Esophagus squamous epithelium (tissue), 5 donors: ENCODE measurements at places on chromosomes 1 and 21. TPM values are rescaled to one million over a fixed set of nuclear protein-coding genes. Genes with fewer than 3 reads are reported as not detected.

GRCh38 chr1:190476806-190477205, 858 bp downstream of the BRINP3 start:
- H3K27ac ChIP-seq = no peak overlapping the region
- no peak overlapping the region for H3K4me3 ChIP-seq
- DNase-seq = no peak
- no peaks in the 10 kb centered on the region for H3K36me3 ChIP-seq

- no peak overlapping the region for H3K4me3 ChIP-seq
- H3K27me3 ChIP-seq = no peaks in the 10 kb centered on the region
- peaks cover 15% of the 10 kb centered on the region for H3K36me3 ChIP-seq
- DNase-seq = no peak
- H3K4me1 ChIP-seq = peaks cover 30% of the 10 kb centered on the region
Observed at GRCh38 chr1:16372535-16373285, 5.7 kb downstream of the SZRD1 start.

DNA sequence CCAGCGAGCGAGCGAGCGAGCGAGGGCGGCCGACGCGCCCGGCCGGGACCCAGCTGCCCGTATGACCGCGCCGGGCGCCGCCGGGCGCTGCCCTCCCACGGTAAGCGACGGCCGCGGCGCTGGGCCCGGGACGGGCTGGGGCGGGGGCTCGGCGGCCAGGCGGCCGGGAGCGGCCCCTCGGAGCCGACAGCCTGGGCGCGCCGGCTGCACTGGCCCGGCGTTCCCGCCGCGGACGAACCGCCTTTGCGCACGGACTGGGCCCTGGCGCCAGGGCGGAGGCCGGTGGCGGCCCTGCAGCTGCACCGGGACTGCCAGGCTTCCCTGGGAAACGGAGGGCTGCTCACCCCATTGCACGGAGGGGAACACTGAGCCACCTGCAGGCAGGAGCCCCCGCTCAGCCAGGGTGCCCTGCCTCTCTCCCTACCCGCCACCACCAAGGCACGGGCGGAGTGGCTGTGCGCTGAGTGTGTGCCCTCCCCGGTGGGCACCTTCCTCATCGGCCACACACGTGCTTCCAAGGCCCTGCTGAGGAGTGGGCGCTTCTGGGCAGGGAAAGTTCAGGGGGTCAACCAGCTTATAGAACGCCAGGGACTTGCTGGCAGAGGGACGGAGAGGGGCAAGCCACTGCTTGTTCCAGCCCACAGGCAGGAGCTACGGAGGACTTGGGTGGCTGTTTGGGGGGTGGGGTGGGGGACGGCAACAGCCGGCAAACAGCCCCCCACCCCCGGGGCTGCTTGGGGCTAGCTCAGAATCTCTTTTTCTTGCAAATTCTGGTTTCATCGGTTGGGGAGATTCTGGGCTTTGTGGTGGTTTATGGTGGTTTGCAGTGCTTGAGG, 532 bp downstream of the CSF1 start:
- DNase-seq = no peak
- H3K36me3 ChIP-seq = no peaks in the 10 kb centered on the region
- peak overlapping the region; percentile 96 for H3K27ac ChIP-seq
- no peaks in the 10 kb centered on the region for H3K27me3 ChIP-seq

CITED4 gene
- 20.9 TPM for total RNA-seq

KCNJ9 gene
- total RNA-seq = not detected
